ENCODE measurements at places on chromosomes 12 and 14.
A peak's percentile ranks its signal among the peaks of the same experiment; 100 is the strongest.

- DNase-seq: no peak
Observed at GRCh38 chr12:45912774-45913173, 77.6 kb downstream of the SCAF11 start.

- DNase-seq: peak; percentile 95
Observed at GRCh38 chr12:95322326-95322725, 104.7 kb downstream of the VEZT start.

GRCh38 chr14:105161309-105161708, 7.3 kb downstream of the JAG2 start:
- DNase-seq: no peak

GRCh38 chr12:68043435-68043834, 54.2 kb downstream of the IFNG-AS1 start:
- DNase-seq: no peak

- DNase-seq: peak; percentile 84
Observed at GRCh38 chr12:49776413-49776812, 35.1 kb downstream of the TMBIM6 start.

DNA sequence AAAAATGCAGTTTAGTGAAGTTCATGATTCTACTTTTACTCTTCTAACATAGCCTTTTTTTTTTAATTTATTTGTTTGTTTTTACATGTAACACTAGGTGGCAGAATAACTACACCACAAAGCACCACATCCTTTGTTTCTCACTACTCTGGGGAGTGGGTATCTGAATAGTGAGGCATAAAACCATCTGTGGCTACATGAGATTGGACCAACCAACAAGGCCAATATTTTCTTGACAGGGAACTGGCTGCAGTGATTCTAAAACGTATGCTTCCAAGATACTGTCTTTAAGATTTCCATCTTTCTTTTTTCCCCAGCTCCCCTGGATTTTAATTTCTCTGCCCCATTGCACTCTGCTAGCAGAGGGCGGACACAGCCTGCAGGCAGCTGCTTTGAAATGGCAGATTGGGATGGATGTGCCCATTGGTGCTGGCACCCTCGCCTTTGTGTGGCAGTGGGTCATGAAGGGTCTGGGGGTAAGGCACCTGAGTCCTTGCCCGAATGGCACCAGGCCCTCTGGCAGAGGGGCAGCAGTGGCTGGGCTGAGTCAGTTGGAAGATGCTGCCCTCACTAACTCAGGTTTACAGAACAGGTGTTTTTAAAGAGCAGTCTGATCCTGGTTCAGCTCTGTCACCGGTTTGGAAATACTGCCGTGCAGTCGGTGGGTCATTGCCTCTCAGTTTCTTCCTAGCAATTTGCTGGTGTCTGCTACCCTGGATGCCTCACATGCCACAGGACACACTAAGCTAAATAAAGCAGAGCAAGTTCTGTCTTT, 429.1 kb downstream of the RAD51B start:
- peak; percentile 80 for DNase-seq

- DNase-seq: peak; percentile 91
Observed at GRCh38 chr14:56351861-56352260, 227.7 kb upstream of the TMEM260 start.

GRCh38 chr14:58243790-58244555, 670 bp upstream of the PSMA3 start:
- no peak for DNase-seq

GRCh38 chr14:100896369-100897060, 7.0 kb downstream of the RTL1 start:
- DNase-seq: no peak

DNA sequence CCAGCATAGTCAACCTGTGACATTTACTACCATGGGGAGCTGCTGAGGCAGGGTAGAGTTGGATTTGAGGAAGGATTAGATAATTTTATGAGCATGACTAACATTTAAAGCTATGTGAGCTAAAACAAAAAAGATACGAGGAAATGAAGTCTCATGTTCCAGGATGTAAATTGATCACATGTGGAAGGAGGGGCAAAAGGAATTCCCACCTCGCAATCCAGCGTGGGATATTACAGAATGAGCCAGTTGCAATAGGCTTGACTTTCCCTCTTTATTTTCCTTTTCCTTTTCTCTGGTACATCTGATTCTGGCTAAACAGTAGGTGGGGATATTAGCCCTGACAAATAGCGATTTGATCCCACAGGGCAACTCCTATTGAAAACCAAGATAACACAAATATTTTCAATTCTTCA, 214.9 kb upstream of the HMGA2 start:
- peak; percentile 90 for DNase-seq

DNA sequence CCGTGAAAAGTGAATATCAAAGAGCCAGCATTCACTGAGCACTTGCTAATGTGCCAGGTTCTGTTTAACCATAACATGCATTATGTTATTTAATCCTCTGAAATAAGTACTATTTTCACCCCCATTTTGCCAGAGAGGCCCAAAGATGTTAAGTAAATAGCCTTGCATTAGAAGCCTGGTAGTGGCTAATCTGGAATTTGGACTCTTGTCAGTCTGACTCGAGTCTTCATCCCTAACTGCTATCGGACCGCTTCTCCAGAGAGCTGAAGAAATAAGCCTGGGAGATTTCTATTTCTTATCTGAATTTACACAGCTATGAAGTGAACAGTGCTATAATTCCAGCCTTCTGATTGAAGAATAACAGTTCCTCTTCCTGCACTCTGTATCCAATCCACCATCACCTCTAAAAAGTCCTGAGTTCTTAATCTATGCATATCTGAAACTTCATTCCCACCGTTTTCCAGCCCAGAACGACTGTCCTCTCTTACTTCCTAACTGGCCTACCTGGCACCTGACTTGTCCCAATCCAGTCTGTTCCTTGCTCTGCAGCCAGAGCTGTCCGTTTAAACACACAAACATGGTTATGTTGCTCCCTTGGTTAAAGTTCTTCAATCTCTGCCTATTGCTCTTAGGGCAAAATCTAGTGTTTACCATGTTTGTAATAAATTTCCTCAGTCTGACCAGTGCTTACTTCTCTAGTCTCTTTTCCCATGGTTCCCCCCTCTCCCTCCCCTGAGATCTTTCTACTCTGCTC, 2.3 kb downstream of the POLR3B start:
- no peak for DNase-seq

- DNase-seq: peak; percentile 23
Observed at GRCh38 chr14:64541261-64541971, 875 bp downstream of the HSPA2 start.

DNA sequence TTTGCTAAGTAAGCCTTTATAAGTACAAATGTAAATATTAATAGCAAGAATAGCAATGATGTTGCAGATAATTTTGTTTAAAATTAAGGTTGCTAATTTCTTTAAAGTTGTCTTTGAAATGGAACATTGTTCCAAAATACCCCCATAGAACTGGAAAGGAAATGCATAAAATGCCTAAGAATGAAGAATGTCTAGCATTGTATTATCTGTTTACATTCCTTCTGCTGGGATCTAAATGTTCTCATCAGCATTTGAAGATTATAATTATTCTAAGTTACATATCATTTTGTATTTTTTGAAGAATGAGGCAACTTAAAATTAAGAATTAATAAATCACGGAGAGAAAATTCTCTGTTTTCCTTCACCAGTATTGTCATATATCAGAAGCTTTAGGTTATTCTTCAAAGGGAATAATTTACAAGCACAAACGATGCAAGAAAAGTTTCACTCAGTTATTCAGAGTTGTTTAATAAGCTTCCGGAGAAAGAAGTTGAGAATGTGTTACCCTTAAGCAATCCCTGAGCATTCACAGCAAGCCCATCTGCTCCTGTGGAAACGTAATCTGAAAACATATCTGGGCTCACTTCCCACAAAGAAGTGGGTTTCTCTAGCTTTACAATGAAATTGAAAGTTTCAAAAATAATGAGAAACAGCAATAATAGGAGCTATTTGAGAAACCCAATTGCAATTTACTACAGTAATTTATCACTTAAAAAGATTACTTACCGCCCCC, 21.3 kb downstream of the SLC6A15 start:
- DNase-seq: peak; percentile 25

GRCh38 chr12:110224379-110225304, 56.4 kb upstream of the ATP2A2 start:
- DNase-seq: peak; percentile 85

DNA sequence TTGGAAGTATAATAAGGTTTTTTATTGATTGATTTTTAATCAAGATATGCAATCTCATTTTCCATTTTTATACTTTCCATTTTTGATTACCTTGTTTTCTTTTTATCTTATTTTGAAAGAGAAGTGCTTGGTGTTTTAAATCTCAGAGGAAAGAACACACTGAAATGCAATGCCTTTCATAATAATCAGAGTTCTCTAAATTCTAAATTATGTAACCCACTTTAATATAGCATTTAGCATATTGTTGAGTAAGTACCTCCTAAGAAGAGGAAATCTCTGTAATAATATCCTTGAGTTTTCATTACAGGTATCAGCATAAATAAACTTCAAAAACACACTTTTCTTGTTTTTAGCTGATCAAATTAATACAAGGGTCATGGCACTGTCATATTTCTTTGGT, 96.9 kb downstream of the GTF2A1 start:
- DNase-seq: no peak

GRCh38 chr12:67048371-67048770, 220.8 kb upstream of the CAND1 start:
- no peak for DNase-seq

GRCh38 chr12:3571724-3572123, 80.7 kb downstream of the PRMT8 start:
- DNase-seq: no peak

GRCh38 chr14:90968025-90968424, 92.4 kb downstream of the RPS6KA5 start:
- peak; percentile 2 for DNase-seq

- no peak for DNase-seq
Observed at GRCh38 chr12:41794336-41794735, 350.3 kb downstream of the GXYLT1 start.

- no peak for DNase-seq
Observed at GRCh38 chr12:108972358-108972757, 48.5 kb downstream of the SVOP start.

DNA sequence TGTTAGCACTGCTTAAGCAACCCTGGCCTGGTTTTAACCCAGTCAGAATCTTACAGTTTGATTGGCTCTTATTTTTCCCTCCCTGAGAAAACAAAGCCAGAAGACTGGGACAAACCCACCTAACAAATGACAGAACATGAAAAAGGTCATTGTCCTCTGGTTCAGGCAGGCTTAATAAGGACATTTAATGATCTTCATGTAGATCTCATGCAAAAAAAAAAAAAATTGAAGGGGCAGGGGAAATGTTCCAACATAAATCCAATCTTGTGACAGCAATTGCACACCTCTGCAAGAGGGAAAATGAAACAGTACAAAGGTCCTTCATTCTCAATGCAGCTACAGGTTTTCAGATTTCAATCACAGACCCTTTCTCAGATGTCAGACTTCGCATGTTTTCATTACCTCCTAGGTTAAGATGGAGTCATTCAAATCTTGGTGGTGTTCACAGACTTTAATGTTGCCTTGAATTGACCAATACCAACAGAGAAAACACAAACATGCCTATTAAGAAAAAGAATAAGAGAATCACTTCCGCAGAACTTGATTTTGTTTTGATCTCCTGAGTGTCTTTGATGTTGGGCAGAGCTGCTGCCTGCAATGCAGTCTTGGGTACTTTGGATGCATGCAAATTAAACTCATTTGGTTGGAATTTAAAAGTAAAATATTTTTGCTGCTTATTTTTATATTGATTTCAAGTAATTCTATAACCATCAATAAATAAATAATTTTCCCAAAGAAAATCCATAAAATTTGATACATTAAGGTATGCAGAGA, 359.0 kb downstream of the BTG1 start:
- no peak for DNase-seq

DNA sequence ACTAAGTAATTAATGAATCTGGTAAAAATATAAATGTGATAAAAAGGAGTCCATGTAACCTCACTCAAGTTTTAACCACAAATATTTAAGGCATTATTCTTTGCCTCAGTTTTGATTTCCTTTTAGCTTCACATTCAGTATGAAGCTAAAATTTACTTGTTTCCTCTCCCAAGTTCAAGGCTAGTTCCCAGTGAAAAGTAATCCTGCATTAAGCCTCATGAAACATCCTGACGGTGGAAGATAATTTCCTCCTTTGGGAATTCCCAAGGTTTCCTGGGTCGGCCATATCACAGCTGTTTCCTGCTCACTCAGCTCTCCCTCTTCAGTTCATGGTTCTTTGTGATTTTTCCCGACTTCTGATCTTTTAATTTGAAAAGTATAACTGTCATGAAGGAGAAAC, 1256.8 kb upstream of the FLRT2 start:
- peak; percentile 15 for DNase-seq

GRCh38 chr12:110289044-110289710, 8.1 kb downstream of the ATP2A2 start:
- DNase-seq: no peak

DNA sequence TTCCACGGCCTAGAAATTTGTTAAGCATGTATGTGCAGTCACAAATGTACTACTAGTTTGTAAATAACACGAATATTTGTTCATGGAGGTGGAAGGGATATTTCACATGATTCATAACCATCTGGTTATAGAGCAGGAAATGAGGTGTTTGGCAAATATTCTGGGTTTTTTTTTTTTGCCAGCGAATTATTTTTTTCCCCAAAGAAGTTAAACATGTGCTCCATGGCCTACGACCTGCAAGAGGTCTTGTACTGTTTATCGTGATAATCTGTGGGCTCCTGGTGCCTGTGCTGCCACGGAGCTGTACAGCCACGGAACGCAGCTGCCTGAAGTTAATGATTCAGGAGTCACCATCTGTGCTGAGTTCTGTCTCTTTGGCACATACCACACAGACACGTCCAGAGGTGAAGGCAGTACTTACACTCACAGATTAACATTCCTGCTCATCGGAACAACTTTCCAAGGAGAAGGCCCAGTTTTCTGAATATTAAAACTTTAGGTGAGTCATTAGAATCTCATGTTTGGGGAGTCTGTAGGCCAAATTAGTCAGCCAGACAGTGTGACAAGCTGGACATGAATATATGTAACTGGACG, 156.3 kb downstream of the TMX1 start:
- DNase-seq: peak; percentile 98

DNA sequence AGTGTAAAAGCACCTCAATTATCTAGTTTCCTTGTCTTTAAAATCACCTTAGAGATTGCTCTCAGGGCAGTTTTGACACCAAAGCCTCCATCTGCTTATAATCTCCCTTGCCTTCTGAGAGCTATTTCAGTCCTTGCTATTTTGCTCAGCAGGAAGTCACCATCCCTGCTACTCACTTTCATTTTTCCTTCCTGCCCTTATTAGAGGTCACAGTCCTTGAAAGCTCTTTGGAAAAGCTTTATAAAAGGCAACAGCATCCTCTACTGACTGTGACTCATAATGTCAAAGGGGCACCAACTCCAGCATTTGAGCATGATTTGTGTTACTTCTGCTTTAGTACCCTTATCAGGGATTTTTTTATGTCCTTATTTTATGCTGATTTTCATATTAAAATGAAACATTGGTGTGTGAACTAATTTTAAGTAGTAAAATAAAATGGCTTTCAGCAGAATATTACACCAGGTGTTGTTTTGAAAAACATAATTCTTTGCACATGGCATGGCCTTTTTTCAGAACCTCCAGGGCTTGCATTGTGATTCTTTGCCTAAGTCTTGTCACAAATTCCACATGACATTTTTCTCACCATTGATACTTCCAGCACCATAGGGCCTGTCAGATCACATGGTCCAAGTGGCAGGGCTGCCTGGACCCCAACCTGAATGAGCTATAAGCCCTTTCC, 213.0 kb downstream of the ADAMTS20 start:
- DNase-seq: peak; percentile 78

GRCh38 chr14:22556021-22556989, 32.7 kb downstream of the DAD1 start:
- DNase-seq: peak; percentile 87

Measured in fibroblast of upper back skin (primary cell).